ENCODE measurements at places on chromosomes 5 and 9.

GRCh38 chr5:101796427-101796826, 499.7 kb downstream of the SLCO4C1 start:
- no peak for DNase-seq

- no peak for DNase-seq
Measured at GRCh38 chr9:92236465-92236864, 57.0 kb downstream of the IARS1 start.

GRCh38 chr5:123598028-123598689, 86.2 kb downstream of the CSNK1G3 start:
- DNase-seq: no peak

DNA sequence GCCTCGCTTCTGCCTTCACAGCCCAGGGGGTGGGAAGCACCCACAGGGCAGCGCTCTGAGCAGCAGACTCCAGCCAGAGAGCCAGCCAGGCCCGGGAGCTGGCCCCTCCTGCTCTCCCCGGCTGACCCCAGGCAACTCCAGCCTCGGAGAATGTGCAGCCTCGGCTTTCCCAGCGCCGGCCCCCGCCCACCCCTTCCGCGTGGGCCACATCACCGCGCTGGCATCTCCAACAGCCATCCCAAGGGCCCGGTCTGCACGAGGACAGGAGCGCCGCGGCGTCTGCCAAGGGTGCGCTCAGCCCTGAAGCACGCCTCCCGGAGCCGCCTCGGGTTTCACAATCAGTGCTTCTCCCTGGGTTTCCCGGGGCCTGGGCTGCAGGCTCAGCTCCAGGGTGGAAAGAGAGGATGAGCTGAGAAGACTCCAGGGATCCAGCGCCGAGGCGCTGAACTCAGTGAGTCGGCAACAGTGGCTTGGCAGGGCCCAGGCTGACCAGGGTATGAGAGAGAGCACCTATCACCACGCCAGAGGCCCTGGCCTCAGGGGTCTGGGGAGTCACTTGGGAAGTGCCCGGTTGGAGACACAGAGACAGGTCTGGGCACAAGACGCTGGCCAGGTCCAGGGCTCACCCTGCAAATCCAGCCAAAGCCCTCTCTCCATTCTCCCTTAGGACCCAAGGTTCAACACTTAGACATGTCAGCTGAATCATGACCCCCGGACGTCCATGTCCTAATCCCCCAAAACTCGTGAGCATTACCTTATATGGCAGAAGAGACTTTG, 79.6 kb downstream of the ADAMTS2 start:
- no peak for DNase-seq

- no peak for DNase-seq
Measured at GRCh38 chr9:133717113-133718031, 20.8 kb downstream of the SARDH start.

DNA sequence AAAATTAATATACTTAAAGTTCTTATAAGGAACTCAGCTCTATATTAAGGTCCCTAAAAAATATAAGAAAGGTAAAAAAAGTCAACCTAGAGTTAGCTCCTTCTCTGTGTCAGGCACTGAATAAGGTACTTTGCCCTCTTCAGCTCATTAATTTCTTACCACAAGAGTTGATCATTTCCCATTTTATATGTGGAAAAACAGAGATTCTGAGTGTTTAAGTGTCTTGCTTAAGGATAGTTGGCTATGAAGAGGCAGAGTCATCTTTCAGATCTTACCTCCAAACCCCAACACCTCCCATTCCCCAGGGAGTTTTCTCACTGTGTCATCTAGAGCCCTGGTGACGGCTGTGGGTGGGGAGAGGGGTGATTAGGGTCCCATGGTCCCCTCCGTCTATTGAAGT, 40.6 kb downstream of the INSYN2B start:
- no peak for DNase-seq

DNA sequence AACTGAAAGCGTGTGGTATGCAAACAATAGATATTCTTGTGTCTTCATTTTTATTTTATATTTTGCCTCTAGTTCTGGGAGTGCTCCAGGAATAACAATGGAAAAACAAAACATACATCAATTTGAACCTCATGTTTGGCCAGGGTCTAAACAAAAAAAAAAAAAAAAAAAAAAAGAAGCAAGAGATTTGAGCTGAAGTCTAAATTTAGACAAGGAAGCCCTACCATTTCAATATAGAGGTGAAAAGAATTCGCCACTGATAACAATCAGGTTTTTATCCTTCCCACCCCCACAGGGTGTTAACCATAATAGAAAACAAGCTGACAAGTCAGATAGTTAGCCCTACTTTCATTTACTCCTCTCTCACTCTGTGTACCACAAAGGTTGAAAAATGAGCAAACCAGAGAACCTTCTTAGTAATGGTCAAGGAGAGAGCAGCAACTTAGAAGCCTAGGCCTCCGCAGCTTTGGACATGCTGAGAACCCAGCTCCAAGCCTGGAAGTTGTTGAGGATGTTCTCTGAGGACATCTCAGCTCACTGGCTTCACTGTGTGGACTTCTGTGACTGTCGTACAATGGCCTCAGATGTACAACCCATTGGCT, 118.2 kb upstream of the HMHB1 start:
- no peak for DNase-seq

GRCh38 chr9:109101202-109101595, 18.5 kb downstream of the TMEM245 start:
- DNase-seq: no peak

GRCh38 chr9:23306731-23307130, 519.3 kb downstream of the ELAVL2 start:
- no peak for DNase-seq

DNA sequence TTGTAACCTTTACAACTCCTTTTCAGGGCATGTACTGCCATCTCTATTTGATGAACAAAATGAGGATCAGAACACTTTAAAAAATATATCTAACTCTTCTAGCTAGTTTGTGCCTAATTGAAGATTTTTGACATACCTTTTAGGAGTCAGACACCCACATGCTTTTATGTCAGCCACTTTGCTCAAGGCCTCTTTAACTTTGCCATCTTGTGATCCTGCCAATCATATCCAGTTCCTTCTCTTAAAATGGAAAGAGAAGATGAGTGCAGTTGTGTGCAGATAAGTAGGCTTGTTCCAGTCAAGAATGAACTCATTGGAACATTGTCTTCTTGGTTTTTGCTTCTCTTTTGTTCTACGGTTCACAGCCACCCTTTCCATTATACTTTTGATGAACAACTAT, 425.6 kb upstream of the TNC start:
- no peak for DNase-seq

DNA sequence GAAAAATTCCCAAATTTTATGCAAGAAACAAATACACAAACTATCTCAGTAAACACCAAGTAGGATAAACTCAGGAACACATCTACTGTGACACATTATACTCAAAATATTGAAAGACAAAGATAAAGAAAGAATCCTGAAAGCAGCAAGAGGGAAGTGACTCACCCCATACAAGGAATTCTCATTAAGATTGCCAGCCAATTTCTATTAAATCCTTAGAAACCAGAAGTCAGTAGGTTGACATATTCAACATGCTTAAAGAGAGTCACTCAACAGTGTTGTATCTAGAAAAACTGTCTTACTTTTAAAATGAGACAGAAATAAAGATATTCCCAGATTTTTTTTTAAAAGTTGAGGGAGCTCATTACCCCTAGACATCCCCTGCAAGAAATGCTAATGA, 15.5 kb downstream of the SPATA31E1 start:
- DNase-seq: no peak

DNA sequence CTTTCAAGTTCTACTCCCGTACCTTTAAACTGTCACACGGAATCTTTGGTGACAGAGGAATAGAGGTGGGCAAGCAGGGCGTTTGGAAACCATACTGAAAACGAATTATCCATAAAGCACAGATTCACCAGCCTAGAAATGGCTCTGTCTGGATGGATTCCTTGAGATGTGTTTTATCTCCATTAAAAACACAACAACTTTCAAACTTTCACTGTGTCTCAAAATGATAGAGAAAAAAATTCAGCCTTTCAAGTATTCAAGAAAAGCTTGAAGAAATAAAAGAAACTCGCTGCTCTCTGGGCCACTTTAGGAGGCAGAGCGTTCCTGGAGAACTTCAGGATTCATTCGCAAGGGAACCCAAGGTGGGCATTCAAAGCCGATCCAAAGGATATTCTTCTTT, 589 bp upstream of the THBS4 start:
- no peak for DNase-seq

GRCh38 chr5:41736641-41737040, 133.6 kb downstream of the OXCT1 start:
- no peak for DNase-seq

DNA sequence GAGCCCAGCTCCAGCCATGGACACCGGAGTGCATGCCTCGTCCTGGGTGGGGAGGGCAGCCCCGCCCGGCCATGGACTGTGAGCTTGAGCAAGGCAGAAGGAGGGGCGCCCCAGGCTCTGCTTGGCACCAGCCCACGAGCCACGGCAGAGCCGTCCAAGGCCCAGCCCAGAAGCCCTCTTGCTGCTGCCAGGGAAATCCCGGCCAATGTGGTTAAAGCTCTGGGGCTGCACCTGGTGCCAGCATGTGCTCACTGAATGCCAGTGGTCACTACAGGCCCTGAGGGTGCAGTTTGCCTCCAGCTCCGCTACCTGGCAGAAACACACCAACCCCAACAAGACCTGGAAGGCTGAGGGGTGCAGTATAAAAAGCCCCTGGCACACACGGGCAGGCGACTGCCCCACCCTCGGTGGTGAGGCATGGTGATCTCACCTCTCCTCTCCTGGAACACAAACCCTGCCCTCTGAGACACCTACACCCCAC, 11.8 kb downstream of the BRD3 start:
- DNase-seq: no peak

- DNase-seq: peak; percentile 11
Measured at GRCh38 chr5:96963267-96963666, 27.4 kb downstream of the LNPEP start.

GRCh38 chr5:171868236-171868635, 82.6 kb downstream of the SMIM23 start:
- no peak for DNase-seq

- DNase-seq: no peak
Measured at GRCh38 chr5:134403951-134404350, 7.7 kb downstream of the CDKN2AIPNL start.

DNA sequence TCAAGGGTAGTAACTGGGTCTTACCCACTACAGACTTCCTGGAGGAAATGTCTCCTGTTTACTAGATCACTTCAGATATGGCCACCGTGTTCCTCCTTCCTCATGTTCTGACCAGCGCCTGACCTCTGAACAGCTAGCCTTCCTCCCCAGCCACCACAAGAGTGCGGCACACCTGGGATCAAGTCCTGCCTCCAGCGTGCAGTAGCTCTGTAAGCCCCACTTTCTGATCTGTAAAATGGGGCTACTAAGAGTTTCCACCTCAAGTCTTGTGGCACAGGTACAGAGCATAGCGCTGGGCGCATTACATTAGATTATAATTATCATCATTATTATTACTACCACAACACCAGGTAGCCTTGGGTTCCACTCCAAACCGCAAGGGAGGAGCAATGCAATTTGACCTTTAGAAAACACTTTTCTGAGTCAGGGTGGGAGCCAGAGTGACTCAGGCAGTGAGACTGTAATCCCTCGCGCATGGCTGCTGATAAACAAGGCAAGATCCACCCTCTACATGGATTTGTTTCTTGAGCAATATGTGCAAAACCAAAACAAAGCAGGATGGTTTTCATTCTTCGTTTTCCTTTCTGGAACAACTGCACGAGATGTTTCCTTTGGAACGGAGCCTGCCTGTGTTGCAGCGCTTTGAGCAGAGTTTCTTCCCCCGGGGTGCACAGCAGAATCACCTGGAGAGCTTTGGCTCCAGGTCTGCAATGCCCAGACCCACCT, 65.0 kb upstream of the ANGPTL2 start:
- no peak for DNase-seq

DNA sequence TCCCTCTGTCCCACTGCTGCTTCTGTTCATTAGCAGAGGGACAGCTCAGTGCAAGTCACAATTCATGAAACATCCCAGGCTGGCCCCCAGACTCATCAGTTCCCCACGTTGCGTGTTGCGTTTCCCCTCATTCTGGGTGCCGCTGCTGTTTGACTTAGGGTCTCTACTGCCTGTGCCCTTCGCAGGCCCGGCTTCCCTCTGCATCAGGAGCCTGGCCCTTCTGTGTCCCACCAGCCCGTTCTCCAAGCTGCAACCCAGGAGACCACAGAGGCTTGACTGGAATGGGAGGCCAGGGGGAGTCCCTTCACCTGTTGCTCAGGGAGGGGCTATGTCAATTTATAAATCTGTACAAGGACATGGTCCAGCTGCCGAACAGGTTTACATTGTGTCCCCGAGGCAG, 53.9 kb upstream of the SUSD3 start:
- no peak for DNase-seq

- DNase-seq: no peak
Measured at GRCh38 chr9:1094749-1095148, 44.6 kb downstream of the DMRT2 start.

- no peak for DNase-seq
Measured at GRCh38 chr5:125151150-125151900, 404.9 kb upstream of the ZNF608 start.

- no peak for DNase-seq
Measured at GRCh38 chr9:135552698-135553171, 6.8 kb downstream of the OBP2A start.

- no peak for DNase-seq
Measured at GRCh38 chr5:58760222-58760621, 177.3 kb downstream of the RAB3C start.

DNA sequence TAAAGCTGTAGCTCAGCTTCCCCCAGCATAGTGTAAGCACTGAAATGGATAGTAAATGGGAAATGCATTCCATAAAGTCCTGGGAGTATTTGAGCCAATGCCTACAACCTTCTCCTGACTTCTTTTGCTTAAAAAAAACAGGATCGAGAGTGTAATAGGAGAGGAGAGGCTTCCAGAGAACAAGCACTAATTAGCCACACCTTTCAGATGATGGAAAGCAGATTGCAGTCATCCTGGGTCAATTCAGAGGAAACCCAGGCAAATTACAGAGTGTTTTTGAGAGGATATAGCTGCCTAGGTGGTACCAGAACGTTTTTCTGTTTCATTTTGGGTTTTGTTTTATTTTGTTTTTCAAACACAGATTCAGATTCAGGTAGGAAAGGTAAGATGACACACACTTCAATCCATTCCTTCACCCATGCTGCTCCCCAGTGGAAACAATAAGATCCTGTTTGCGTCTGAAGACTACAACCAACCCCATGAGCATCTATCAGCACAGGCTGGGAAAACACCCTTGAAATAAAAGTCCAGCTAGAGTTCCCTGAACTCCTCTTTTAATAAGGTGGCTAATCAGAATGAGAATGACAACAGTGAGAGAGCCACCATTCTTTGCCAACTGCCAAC, 95.6 kb downstream of the RFK start:
- no peak for DNase-seq

- no peak for DNase-seq
Measured at GRCh38 chr5:167708449-167708848, 583.0 kb upstream of the WWC1 start.

DNA sequence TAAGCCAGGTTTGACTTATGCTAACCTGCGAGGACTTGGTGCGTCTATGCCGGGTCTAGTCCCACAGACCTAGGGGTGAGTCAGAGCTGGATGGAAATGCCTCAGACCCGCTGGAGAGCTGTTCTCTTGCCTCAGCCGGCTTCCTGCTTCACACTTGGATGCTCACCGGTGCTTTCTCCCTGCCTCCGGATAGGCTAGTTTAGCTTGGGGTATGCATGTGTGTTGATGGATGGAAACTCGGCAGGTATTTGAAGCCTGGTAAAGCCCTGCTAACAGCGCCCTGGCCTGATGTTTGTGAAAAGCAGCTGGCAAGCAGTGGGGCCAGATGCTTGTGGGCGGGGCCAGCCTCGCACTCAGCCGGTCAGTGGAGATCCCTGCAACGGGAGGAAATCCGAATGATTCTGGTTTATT, 29.3 kb downstream of the PRRC2B start:
- no peak for DNase-seq

All from GF-D8 (cell line).